ENCODE measurements at places on chromosomes 7 and 10.

GRCh38 chr10:299969-300368 lies 164.7 kb downstream of the ZMYND11 start:
- DNase-seq: no peak

DNA sequence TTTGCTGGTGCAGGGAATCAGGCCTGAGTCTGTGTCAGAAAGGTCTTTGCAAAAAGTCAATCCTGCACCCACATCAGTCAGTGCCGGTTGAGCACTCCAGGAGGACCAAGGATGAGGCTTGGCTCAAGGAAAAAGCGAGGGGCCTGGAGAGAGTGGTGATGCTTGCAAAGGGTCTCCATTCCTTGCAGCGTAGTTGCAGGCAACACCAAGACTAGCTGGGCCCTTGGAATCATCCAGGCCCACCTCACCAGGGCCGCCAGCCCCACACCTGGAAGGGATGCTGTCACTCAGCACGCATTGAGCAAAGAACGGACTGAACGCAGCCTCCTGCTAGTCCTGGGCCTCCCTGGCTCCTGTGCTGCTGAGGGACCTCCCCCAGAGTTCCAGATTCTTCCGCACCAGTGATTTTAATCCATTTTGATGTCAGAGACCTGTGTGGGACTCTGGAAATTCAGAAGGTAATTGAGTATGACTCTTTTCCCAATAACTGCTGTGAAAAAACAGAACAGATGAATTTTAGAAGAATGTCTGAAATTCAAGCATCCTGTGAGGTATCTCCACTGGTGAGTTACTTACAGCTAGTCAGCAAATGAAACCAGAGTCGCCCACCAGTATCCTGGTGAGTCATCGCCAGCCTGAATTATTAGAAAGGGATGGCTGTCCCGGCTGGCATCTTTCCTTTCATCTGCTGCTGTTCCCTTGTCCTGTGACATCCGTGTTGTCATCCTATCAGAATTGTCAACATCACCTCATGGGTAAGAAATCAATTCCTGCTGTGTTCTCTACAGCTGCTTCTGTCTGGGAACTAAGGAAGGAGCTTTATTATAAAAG lies 150.8 kb upstream of the NPS start:
- no peak for DNase-seq

DNA sequence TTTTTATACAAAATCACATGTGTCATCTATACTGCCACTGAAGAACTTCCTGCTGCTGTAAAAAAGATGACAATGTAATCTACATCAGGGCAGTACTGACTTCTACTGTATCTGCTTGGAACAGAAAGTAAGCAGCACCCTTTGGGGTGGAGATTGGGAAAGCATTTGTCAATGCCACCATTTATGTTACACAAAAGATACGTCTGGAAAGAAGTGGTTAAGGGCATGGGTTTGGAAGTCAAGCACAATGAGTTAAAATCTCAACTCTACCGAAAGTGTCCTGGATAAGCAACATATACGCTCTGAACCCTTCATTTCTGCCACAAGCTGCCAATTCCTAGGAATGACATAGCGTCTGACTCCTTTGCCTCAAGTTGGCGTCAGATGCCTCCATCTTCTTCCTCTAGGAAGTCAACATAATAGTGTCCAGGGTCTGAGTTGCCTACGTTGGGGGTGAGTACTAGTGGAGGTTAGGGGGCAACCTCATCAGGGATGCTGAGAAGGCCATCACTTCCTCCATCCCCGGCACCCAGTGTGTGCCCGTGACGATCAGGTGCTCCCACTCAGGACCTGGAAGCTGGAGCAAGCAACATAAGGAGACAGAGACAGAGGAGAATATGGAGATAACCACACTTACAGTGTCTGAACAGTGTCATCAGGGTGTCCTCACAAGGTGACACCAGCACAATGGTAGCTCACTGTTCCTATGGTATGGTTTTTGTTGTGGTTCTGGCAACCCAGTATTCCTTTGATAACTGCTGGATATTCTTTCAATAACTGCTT lies 58.3 kb downstream of the SGMS1 start:
- no peak for DNase-seq

DNA sequence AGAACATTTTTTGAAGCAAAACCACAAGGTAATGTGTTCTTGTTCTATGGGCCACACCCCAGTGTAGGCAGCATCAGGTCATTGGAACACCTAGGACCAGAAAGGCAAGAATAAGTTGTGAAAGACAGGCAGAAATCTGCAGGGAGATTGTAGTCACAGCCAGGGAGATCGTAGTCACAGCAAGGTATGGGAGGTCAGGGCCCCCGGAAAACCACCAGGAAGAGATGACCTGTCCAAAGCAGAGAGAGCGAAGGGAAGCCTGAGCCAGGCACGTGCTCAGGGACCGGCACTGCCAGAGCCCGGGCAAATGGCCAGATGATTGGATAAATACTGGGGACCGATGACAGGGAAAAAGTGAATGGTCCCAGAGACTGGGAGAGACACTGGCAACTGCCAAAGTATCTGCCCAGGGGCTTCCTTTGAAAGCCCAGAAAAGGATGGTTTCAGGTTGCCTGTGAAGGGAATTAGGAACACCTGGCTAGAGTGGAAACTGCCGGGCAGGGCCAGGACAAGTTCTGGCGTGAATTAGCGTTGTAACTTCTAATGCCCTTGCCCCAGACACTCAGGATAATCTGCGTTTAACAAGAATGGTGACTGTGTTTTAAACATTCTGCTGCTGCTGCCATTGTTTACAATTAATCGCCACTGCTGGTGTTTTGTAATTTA lies 3.9 kb upstream of the NOBOX start:
- DNase-seq: no peak

DNA sequence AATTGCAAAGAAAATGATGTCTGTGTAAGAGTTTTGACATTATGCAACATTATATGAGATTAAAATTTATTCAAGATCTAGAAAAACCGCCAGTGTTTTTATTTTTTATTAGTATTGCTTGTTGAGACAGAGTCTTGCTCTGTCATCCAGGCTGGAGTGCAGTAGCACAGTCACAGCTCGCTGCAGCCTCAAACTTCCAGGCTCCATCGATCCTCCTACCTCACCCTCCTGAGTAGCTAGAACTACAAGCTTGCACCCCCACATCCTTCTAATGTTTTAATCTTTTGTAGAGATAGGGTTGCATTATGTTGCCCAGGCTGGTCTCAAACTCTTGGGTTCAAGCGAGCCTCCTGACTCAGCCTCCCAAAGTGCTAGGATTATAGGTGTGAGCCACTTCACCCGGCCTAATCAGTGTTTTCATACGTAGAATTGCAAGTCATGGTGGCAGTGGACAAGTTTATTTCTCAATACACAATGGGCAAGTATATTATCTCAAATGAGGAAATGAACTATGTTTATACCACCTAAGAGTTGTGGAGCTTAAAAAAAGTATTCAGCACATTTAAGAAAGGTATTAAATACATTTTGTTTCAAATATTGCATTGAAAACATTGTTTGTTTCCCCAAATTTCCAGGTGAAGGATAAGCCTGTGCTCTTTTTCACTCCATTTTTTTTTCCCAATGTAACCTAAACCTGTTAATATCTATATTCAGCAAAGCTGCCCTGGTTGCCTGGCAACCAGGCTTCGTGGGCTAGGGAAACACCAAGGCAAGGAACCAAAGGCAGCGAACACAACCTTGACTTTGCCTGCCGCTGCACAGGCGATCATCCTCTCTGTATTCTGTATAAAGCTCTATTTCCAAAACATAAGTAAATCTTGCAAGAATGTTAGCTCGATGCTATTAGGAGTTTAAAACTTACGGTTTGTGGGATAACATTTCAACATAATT lies 163.9 kb downstream of the CACNB2 start:
- DNase-seq: no peak

- DNase-seq: no peak
Observed at GRCh38 chr7:128757203-128757602, 18.0 kb downstream of the CALU start.
